Right renal cortex interstitium (tissue), 3 donors: ENCODE measurements at places on chromosomes 7 and 10. TPM values are rescaled to one million over a fixed set of nuclear protein-coding genes. Genes with fewer than 3 reads are reported as not detected.

GRCh38 chr7:40810274-40810673, 675.5 kb downstream of the SUGCT start:
- no peak for DNase-seq

CRYGN gene
- polyA plus RNA-seq: 1.7 TPM

- DNase-seq: no peak
Measured at GRCh38 chr10:106107706-106108105, 1056.8 kb downstream of the SORCS1 start.

TDRD1 gene
- polyA plus RNA-seq: not detected

- DNase-seq: no peak
Measured at GRCh38 chr7:27606270-27607209, 56.1 kb downstream of the HIBADH start.

GRCh38 chr10:46092524-46093081, 46.5 kb upstream of the MSMB start:
- DNase-seq: no peak

BTBD16 gene
- polyA plus RNA-seq: 1.6 TPM

DNA sequence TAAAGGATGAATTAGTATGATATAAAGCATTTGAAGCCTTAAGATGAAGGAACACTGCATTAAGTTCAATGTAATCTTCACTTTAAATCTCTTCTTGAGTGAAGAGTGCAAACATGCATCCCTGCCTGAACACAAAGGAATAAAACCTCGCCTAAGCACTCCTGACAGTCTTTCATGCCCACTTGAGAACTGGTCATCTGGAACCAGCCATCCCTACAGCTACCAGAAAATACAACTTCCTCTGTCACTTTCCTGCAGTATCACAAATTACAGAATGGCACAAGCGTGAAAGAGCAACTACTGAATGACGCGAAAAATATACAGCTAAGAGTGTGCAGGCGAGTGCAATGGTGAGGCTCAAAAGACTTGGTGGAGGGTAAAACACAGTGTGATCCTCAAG, 1079.9 kb downstream of the CNTNAP2 start:
- no peak for DNase-seq

FAM180A gene
- not detected for polyA plus RNA-seq

PCBD1 gene
- polyA plus RNA-seq: 116 TPM

IQUB gene
- polyA plus RNA-seq: 6.2 TPM

TMEM236 gene
- 0.25 TPM for polyA plus RNA-seq
